ENCODE measurements at places on chromosomes 1 and 21.

DNA sequence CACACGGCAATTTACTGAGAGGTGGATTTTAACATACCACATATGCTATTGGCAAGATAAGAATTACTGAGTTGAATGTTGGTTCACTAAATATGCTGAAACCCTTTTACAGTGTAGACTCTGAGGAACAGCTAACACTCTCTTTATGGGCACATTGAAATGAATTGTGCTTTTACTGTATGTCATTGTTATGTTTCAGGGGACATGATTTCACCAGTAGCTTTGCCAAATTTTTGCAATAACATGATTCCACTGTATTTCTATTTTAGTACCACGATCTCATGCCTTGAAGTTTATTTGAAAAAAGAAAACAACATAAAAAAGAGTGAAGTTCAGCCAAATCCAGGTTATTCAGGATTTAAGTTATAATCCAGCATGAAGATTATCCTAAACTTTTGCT lies 188.5 kb downstream of the HLX start:
- DNase-seq: no peak

GRCh38 chr1:74160046-74160445 lies 37.9 kb downstream of the LRRIQ3 start:
- DNase-seq: no peak

- no peak for DNase-seq
These were observed 153.5 kb upstream of the COL6A1 start for GRCh38 chr21:45827881-45828579.

- no peak for DNase-seq
These were observed 323.5 kb downstream of the SIPA1L2 start for GRCh38 chr1:232306269-232306961.

DNA sequence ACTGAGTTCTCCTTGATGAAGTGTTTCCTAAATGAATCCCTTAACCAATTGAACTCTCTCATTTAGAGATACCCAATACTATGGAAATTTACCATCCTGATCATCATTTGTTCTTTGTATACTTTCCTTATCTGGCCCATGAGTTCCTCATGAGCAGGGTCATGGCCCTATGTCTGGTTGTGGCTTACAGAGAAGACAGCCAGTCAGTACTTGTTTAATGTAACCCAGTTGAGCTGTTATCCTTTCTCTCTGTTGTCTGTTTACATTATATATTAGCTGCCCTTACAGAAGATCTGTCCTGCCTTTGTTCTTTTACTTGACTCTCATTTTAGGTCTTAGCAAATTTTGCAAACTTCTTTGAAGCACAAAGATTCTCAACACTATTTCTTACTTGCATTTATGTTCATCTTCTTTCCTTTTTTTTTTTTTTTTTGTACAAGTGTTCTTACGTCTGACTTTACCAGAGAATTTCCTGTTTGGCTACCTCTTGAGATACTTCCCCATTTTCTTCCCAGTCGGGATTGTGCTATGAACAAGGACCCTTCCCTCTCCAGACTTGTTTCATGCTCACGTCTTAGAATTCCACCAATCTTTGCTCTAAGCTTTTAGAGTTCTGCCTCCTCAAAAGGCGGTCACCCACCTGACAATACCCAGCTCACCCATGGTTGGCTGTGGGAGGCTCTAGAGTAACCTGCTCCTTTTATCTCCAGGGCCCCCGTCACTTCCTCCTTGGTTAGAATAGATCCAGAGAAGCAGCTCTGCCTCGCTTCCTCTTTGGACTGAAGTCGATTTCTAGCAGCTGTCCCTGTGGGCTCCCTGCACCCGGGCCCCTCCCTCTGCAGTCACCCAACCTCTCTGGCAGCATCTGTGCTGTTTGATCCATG lies 53.6 kb upstream of the RUNX1 start:
- DNase-seq: peak; percentile 37

- DNase-seq: no peak
These were observed 1025.7 kb downstream of the PLA2G4A start for GRCh38 chr1:187854457-187854856.

DNA sequence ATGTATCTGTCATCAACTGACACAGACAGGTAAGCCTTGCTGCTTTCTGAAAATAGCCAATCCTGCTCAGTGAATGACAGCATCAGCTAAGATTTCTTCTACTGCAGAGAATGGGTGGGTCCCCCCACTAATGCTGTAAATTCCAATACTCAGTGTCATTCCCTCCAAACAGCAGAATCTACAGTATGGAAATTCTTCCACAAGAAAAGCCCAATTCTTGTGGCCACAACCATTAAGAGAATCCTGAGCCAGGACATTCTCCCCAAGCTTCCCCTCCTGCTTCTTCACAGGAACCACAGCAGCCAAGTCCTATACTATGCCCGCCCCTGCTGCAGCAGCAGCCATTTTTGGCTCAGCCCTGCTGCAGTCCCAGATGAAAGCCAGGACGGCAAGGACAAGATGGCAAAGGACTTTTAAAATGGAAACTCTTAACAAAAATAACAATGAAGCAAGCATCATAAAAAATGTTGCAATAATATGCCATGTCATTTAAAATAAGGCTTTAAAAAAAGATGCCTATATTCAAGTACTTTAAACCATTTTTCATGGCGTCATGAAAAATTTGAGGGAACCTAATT lies 26.8 kb downstream of the EIF4G3 start:
- DNase-seq: no peak

DNA sequence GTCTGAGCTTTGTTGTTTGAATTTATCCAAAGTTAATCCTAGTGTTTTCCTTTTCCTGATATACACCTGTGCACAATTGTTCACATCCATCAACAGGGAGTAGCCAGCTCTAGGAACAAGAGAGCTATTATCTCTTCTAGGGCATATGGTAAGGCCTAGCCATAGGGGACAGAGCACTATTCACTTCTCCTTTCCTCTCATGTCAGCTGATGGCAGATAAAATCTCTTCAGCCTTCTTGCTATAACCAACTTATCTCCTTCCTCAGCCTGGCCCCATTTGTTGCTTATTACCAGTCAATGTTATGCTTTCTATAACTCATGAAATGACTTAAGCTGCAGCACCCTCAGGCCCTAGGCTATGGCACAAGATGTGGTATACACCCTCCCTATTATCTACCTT lies 38.9 kb downstream of the PATJ start:
- no peak for DNase-seq

GRCh38 chr1:232044728-232045127 lies 418.1 kb downstream of the DISC1 start:
- DNase-seq: no peak

- peak; percentile 33 for DNase-seq
These were observed at the start of gene RUNX1 for GRCh38 chr21:35048706-35049617. Gene RUNX1 (minus strand): TSS chr21:35049302.

- DNase-seq: no peak
These were observed 113.9 kb upstream of the DPT start for GRCh38 chr1:168842916-168843315.

GRCh38 chr1:182061594-182061993 lies at the start of gene ZNF648:
Gene ZNF648 (minus strand): TSS chr1:182061712. CDS start chr1:182058010, 3,702 bp downstream.
- DNase-seq: no peak

DNA sequence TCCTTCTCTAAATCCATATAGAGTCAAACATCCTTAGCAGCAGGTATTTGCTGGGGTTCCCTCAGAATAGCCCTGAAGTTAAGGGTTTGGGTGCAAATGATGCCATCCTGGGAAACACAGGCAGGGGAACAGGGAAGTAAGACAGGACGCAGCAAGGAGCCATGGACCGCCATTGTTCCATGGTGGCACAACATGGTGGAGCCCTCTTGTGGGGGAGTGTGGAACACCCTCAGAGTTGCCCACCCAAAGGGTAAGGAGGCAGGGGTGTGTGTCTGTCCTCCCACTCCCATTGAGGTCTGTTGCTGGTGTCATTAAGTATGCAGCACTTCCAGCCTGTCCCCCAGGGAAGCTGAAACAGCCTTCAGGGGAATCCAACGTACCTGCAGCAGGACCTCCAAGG lies 20.4 kb upstream of the RCAN1 start:
- no peak for DNase-seq

DNA sequence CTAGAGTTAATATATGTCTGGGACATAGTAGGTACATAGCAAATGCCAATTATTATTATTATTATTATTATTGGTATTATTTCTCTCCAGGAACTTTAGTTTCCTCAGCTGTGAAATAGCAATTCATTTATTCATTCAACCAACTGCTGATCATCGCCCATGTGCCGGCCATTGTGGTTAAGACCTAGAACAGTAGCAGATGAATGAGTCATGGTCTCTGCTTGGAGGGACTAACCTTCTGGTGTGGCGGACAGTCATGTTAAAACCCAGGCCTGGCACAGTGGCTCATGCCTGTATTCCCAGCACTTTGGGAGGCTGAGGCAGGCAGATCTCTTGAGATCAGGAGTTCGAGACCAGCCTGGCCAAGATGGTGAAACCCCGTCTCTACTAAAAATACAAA lies 23.8 kb upstream of the LDLRAP1 start:
- no peak for DNase-seq

- DNase-seq: no peak
These were observed 222.3 kb downstream of the RHOU start for GRCh38 chr1:228957535-228957934.

GRCh38 chr21:35006248-35006647 lies 42.9 kb downstream of the RUNX1 start:
- no peak for DNase-seq

DNA sequence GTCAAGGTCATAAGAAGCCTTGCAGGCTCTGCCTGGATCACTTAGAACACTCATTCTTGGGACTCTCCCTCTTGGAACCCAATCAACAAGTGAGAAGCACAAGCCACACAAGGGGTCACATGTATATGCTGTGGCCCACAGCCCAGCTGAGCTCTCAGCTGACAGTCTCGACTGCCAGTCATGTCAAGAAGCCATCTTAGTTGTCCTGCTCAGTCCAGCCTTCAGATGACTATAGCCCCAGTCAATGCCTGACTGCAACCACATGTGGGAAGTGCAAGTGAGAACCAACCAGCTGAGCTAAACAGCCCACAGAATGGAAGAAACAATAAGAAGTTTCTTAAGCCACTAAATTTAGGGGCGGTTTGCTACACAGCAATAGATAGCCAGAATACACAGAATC lies 356.0 kb downstream of the KCNH1 start:
- no peak for DNase-seq

DNA sequence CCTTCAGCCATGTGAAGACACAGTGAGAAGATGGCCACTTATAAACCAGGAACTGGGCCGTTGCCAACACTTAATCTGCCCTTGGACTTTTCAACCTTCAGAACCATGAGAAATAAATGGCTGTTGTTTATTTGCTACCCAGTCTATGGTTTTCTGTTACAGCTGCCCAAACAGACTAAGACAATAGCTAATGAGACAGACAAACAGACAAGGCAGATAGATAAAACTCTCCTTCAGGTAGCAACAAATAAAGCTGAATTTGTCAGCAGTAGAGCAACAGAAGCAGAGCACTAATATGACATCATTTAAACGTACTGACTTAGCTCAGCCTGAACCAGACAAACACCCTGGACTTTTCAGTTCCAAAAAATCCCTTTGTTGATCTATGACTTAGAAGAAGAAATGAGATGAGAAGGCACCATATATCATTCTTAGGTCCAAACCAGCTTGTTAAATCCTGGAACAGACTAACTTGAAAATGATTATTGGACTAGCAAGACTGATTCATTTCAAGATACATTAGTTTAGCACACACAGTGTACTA lies 27.0 kb downstream of the ZZZ3 start:
- DNase-seq: no peak

- DNase-seq: no peak
These were observed 16.1 kb upstream of the TRABD2B start for GRCh38 chr1:48013270-48013669.

DNA sequence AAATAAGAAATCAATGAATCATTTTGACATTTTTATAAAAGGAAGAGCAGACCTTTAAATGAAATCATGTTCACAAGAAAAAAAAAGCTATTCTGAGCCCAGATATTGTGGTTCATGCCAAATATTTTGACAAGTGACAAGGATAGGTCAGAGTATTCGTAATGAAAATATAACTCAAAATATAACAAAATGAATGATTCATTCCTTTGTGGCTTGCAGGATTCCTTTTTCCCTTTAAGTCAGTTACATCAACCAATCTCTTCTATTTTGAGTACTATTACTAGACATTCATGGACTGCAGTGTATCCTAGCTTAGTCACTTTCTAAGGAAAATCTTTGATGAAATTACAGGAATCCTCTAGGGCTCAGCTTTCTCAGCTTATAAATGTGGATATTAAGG lies 188.7 kb downstream of the COL11A1 start:
- DNase-seq: no peak

GRCh38 chr1:181656491-181656890 lies 173.2 kb downstream of the CACNA1E start:
- no peak for DNase-seq

- DNase-seq: no peak
These were observed 35.2 kb downstream of the JUN start for GRCh38 chr1:58748666-58749065.

DNA sequence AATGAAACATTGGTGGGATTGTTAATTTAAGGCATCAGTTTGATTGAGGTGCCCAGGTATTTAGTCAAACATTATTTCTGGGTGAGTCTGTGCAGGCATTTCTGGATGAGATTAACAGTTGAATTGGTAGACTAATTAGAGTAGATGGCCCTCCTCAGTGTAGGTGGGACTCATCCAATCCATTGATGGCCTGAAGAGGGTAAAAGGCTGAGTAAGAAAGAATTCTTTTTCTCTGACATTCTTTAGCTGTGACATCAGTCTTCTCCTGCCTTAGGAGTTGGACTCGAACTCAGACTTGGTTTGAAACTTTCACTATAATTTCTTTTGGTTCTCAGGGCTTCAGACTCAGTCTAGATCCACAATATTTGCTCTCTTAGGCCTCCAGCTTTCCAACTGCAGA lies 59.6 kb upstream of the ADAMTS5 start:
- no peak for DNase-seq

- DNase-seq: no peak
These were observed 128.4 kb upstream of the NGF start for GRCh38 chr1:115466433-115466832.

DNA sequence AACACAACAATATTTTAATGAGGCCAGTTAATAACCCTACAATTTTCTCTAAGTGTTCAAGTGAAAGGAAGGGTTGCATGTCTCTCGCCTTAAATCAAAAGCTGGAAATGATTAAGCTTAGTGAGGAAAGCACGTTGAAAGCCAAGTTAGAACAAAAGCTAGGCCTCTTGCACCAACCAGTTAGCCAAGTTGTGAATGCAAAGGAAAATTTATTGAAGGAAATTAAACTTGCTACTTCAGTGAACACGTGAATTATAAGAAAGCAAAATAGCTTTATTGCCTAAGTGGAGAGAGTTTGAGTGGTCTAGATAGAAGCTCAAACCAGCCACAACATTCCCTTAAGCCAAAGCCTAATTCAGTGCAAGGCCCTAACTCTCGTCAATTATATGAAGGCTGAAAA lies 135.6 kb downstream of the DUSP10 start:
- no peak for DNase-seq

- no peak for DNase-seq
These were observed 27.9 kb upstream of the C1orf87 start for GRCh38 chr1:60101516-60101915.

DNA sequence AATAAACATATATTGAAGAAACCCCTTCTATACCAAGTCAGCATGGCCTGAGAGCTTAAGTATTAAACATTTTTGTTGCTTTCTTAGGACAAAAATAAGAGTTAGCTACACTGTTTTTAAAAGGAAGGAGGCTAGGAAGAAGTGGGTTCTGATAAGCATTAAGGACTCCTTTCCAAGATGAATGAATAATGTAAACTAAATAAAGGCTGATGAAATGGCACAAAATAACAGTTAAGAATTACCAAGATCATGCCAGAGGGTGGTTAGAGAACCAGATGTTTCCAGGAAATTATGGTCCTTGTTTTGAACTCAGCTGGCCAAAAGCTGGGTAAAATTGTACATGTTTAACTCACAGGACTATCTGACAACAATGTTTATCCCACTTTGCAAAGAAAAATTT lies 114.1 kb upstream of the ETS2 start:
- no peak for DNase-seq

- DNase-seq: peak; percentile 10
These were observed 38.5 kb upstream of the EGLN1 start for GRCh38 chr1:231460614-231461013.
